DMS79 treated with DMSO at 0.1 percent for 48 hours (cell line): ENCODE measurements at places on chromosomes 16 and 17.

DNA sequence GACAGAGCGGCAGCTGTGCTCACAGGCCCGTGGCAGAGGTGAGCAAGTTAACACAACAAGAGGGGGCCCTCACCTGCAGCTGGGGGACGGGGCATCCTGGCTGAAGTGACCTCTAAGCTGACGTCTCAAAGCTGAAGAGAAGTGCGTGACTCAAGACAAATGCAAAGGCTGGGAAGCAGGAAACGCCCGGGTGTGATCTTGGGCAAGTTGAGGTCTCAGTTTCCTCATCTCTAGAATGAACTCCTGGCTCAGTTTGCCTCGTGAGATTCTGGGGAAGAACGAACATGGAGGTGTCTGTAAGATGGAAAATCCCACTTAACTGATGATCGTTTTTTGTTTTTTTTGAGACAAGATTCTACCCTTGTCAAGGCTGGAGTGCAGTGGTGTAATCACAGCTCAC lies 40.1 kb upstream of the C1QL1 start:
- DNase-seq, result no peak

DNA sequence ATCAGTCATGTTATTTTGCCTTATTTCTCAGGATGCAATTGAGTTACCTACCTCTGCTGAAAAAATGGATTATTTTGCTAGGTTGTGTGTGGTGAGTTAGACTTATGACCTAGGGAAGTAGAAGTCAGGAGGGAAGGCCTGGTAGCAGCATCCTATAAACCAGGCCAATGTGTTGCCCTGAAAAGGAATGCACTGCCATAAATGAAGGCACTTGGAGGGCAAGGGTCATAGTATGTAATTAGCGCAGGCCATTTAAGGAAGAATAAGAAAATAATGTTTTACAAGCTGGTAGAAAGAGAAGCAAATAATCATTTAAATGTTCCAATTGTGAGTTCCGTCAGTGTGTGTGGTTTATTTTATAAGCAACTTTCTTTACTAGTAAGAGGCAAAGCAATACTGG lies 698.8 kb downstream of the KCNJ2 start:
- no peak for DNase-seq

DNA sequence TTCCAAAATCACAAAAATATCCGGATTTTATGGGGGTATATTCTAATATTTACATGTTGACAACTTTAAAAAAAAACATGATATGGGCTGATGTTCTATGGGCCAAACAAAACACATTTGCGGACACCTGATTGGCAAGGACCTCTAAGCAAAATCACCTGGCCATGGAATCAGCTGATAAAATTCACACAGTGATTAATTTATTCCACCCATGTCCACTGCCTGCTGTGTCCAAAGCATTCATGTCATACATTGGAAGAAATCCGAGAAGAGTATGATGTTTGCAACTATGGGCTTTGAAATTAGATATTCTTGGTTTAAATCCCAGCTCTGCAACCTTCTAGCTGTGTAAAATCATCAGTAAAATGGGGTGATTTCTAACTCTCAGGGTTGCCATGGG lies 538.7 kb downstream of the HAPSTR1 start:
- no peak for DNase-seq

GRCh38 chr17:46057366-46057765 lies 58.3 kb downstream of the STH start:
- DNase-seq, result no peak

GRCh38 chr16:85354686-85355514 lies 242.6 kb upstream of the CIBAR2 start:
- DNase-seq, result no peak

DNA sequence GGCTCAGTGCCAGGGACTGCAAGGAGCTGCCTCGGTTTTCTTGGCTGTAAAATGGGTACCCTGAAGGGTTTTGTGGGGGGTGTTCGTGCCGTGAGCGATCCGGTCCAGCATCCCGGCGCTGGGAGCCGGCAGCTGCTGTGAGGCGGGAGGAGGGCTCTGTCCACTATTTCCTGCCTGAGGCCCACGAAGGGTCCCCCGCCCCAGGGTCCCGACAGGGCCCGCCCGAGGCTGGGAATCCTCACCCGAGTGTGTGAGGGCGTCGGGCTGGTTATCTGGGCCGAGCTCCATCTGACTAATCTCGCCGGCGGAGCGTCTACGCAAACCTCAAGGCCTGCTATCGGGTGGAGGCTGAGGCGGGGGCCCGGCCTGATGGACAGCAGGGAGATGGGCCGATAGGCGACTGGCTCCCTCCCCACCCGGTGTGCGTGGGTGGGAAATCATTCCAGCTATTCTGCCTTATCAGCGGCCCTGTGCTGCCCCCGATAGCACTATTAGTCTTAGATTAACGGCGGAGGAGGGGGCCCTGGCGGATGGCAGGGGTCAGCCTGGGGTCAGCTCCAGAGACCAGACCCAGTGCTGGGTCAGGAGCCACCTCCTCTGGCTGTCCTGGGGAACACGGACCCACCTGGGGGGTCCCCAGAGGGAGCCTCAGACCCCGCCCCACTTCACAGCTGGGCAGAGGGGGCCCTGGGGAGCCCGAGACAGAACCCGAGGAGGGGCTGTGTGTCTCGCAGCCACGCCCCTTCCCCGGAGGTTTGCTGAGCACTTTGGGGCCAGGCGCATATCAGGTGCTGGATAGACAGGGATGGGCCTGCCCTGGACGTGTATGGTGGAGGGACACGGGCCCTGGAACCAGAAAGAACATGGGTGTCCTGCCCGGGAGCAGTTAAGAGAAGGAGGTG lies 44.7 kb downstream of the ZFPM1 start:
- no peak for DNase-seq

DNA sequence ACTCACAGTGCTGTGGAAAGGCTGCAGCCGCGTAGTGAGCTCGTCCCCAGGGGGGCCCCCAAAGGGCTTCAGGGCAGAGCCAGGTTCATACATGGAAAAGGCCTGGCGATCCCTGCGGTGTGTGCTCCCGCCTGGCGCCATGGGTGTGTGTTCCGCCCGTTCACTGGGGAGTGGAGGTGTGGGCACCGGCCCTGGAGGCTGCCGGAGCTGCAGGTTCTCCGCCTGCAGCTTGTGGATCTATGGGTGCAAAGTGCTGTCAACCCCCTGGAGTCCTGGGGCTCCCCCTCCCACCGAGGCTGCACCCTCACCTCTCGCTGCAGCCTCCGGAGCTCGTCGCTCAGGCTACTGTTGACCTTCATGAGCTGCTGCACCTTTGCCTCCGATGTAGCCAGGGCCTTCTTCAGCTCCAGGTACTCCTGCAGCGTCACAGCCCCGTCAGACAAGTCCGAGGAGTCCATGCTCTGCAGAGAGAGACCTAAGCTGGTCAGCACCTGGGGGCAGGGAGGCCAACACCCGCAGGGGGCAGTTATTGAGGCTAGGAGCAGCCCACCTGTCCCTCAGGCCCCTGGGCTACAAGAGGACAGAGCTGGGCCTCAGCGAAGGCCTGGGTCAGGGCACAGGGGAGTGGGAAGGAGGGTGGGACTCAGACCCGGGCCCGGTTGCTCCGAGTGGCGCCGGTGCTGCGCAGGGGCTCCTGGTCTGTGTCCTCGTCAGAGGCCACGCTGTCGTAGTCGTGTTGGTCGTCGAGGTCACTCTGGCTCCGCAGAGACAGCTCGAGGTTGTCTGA lies 7.9 kb downstream of the TP53I13 start:
- DNase-seq, result no peak

- peak; percentile 41 for DNase-seq
These were observed 22.8 kb downstream of the CCDC102A start for GRCh38 chr16:57513371-57514102.

DNA sequence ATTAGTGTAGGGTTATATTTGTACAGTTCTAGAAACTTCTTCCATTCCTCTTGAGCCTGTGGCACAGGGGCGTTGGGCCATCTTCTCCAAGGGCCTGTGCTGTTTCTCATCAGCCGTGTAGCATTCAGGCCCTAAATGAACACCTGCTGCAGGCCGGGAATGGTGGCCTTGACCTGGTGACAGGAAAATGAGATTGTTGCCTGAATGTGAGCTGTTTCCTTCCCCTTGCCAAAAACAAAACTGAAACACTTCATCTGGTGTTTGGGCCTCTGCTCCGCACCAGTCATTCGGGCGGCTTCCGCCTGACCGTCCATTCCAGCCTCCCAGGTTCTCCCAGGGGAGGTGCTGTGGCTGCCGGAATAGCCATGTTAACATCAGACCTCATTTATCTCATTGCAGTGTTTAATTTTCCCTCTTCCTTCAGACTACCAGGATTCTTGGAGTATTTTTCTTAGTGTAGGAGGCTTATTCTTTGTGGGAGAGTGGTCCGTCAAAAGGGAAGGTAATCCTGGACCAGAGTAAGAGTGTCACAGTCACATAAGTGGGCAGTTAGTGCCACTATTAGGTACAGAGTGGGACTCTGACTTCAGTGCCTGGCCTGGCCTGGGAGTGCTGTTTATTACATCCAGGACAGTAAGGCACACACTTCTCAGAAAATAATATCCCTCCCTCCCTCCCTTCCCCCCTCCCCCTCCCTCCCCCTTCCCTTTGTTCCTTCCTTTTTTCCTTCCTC lies 61.9 kb downstream of the WWP2 start:
- DNase-seq, result no peak

DNA sequence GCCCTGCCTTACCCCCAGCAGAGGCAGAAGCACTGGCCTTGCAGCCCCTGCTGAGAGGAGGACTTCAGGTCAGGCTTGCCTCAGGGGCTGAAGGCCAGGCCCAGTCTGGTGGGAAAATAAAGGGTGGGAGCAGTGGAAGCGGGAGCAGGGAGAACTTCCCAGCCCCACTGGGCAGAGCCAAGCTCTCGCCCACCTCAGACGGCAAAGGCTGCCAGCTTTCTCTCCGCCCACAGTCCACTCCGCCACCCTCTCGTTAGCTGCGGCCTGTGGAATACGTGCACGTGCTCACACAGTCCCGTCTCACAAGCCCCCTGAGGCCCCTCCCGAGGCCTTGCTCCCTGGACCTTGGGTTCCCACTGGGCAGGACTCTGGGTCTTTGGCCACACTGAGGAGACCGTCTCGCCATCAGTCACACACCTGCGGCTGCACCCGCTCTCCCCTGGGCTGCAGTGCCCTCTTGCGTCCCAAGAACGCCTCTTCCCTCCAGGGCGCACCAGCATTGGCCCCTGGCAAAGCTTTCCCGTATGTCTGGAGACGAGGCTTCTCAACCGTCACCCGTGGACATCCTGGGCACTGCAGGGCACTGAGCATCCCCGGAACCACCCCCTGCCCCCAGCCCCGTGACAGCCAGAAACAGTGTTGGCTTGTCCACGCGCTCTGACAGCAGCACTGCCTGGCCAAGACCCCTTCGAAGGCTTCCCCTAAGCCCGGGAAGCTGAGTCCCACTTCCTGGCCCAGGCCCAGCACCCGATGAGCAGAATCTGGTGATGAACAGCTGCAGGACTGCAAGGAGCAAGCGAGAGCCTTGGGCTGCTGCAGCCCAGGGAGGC lies 8.3 kb downstream of the MRPL28 start:
- DNase-seq, result peak; percentile 53

- no peak for DNase-seq
These were observed 407.0 kb upstream of the TOM1L1 start for GRCh38 chr17:54493691-54494090.
